ENCODE measurements at places on chromosomes 7 and 10.

GRCh38 chr10:44400541-44400940, 15.6 kb upstream of the CXCL12 start:
- no peak for DNase-seq

DNA sequence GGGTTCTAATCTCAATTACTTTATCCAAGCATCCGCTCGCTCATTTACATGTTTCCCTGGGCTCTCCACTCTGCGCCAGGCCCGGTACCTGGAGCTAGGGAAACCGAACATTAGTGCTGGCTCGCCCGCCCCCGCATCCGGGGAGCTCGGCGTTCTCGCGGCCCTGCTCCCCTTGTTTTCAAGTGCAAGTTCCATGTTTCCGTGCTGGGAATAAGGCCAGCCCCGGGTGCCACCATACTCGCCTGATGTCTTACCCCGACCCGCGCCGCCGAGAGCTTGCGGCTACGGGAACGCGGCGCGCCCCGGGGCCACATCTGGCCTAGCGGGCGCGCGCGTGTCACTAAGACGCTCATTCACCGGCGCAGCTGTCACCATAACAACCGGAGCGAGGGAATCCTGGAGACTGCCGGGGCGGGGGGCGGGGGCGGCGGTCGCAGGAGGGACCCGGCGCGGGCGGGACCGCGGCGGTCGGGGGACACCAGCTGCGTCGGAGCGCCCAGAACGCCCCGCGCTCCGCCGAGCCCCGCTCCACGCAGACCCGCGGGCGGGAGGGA, at the start of gene NEURL1:
NEURL1 (plus strand) TSS at position 344 of the 554 bp plus-strand sequence. CDS start 683 bp downstream, outside the sequence.
- DNase-seq, result no peak

- no peak for DNase-seq
Measured at GRCh38 chr7:53475776-53476175, 440.3 kb downstream of the POM121L12 start.

- DNase-seq, result peak; percentile 45
Measured at GRCh38 chr7:143882020-143882603, 19.9 kb downstream of the TCAF1 start.

DNA sequence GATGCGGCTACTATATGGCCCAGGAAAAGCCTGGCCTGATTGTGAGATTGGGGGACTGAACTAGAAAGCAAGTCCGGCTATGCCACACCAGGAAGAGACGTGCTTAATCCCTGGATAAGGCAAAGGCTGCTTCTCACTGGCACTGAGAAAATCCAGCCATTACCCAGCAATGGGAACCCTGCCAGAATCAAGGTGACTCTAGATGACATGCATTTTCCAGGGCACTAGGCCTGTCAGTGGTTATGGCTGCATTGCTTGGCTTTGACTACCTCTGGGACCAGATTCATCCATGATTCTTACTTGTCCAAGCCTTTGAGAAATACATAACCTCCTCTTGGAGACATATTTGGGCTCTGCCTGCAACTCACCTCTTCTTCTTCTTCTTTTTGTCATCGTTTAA, 317.2 kb downstream of the GRID1 start:
- no peak for DNase-seq
